ENCODE measurements at places on chromosomes 11 and 22.

DNA sequence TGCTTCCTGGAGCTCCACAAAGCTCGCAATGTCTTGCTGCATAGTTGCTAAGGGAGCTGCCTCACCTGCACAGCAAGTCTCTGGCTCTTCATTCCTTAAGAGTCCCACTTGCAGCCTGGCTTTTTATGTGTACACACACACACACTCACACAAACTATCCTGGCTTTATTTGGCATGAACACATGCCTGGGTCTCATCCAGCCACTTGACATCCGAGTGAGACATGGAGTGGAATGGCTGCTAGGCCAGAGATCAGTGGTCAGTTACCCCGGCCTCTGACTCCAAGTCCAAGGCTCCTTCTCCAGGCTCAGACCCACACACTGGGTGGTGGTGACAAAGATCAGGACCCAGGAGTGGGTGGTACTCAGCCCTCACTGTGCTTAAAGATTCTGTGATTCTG, 37.9 kb upstream of the CLTCL1 start:
- DNase-seq: no peak

GRCh38 chr22:49148895-49149418, 678.7 kb downstream of the BRD1 start:
- DNase-seq: no peak

DNA sequence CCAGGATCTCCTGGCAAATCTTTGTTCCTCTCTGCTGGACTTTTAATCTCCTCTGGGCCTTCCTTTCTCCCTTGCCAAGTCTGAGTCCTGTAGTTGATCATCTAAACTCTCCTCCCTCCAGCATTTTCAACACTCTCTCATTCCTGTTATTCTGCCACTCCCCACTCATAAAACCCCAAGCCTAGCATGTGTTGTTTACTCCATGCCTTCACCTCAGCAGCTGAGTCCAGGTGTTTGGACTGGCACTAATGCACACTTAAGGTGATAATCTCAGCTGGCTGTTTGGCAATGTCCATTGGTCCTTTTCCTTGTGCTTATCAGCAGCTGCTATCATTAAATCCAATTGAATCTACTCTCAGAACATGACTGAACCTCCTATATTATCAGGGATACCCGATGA, 876.8 kb upstream of the TENM4 start:
- DNase-seq: no peak

GRCh38 chr22:22968366-22968765, 80.8 kb downstream of the IGLL5 start:
- no peak for DNase-seq

DNA sequence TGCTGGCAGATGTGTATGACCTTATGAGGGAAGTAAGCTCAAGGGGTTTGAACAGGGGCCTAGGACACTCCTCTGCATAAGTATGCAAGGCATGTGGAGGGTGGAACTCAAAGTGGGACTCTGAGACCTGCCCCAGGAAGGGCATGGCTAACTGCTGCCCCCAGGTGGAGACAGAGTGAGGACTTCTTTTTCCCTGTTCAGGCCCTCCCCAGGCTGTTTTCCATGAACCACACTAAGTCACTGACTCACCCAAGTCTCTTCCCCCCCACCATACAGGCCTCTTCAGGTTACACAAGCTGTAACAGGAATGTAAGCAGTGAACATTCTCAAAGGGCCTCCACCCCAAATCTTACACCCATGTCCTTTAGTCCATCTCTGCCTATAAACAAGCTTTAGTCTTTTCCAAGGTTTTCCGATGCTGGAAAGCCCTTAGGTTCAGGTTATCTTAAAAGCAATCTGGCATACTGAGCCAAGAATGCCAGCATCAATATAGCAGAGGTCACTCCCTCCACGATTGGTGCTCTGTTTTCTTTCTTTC, 13.1 kb downstream of the EEF1G start:
- peak; percentile 72 for DNase-seq

All from HuH-7 (cell line).